ENCODE measurements at places on chromosomes 7 and 10.

DNA sequence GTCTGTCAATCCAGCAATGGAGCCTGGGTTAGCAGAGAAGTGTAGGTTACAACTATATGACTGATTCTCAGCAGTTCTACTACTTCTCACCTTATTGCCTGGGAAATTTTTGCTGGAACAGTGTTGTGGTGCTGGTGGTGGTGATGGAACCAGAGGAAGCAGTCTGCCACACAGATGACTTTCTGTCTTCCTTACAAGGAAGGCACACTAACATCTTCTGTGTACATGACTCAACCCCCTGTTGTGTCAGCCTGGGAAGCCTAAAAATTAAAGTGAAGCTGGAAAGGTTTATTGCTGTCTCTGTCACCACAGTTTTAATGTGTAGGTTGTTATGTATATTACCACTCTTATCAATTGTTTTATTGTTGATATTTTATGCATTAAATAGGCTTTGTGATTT, 40.3 kb downstream of the ANKRD7 start:
- no peak for DNase-seq

- DNase-seq = no peak
Observed at GRCh38 chr10:62456611-62457101, 82.5 kb downstream of the ZNF365 start.

DNA sequence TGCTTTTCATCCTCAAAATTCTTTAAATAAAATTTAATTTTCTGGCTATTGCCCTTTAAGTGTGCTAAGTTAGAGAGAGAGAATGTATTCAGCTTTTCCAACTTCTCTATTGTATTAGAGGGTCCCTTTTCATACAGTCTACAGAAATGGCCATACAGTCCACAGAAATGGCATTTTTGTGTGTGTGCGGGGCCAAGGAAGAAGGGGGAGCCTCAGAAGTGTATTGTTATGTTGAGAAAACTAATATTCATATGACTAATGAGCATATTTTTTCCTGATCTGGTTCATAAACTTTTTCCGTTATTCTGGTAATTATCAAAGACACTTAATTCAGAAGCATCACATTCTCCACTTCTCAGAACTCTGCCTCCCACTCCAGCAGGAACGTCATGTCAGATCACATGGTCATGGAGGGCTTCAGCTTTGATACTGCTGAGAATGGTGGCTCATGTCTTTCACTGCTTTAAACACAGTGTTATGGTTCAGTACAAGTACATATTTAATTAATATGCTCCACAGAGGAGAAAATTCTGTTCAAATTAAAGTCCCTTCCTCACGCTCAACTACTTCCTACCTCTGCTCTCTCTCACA, 37.1 kb downstream of the ELMO1 start:
- no peak for DNase-seq

DNA sequence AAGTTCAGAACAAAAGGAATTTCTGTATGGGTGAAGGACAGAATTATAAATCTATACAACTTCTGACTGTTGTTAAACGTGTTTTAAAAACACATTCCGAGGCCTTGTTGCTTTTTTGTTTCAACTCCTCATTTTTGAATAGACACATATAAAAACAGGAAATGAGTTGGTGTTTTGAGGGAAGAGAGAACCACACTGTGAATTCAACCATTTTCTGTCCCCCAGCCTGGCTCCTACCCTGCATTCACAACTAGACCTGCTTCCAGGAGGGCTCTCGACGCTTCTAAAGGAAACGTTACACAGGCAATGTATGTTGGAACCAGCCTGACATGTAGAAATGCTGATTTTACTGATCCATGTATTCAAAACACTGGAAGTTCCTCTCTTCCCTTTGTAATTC, 76.5 kb downstream of the OR13A1 start:
- DNase-seq = no peak

DNA sequence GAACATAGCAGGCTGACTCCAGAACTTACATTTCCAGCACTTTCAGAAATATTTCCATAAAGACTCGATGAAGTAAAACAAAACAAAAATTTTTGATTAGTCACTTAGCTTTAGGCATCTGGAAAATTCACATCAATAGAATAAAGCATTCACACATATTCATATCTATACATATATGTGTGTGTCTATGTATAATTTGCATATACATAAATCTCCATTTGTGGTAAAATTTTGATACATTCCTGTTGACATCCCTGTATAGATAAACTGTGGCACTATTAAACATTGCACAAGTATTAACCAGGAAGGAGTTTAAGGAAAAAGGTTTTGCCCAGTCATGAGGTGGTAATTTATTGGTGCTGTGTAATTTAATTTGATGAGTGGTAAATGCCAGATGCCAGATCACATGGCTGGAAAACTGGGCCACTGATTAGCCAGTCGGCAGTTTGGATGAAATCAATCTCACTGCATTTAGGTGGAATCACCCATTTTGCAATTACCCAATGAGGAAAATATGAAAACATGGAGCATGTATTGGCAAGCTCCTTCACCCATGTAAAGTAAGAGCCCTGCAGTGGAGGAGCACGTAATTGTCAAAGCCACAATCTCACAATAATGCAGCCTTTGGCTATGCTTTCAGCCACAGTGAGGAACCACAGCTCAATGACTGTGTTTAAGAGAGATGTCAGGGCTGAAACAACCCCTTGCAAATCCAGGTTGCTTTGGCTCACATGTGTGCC, 294.6 kb downstream of the RNLS start:
- DNase-seq = no peak

GRCh38 chr7:2862831-2863361, 18.8 kb upstream of the GNA12 start:
- DNase-seq = no peak

GRCh38 chr7:64869121-64869725, 33.9 kb upstream of the ZNF273 start:
- DNase-seq = no peak

DNA sequence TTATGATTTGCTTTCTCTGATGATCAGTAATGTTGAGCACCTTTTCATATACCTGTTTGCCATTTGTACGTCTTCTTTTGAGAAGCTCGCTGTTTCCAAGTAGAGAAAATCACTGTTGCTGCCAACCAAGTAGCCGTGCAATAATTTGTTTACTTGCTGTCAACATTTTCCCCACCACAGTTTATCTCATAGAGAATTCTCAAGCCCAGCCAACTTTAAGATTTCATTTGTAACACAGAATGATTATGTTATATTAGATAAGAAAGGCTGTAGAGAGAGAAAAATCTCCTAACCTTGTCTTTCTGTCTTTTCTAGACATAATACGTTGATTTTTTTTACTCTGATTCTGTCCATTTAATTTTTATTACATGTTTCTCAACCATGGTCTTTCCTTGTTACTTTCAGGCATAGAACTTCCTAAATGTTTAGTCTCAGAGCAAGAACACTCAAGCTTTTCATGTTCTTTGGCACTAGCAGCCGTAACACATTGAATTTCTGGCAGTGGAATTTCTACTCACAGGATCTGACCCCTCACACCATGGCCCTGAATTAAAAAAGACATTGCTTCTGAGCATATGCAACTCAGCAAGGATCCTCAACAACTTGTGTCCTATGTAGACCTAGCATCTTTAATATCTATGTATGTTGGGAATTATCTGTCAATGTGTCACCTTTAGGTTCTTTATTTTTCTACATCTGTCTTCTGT, 23.1 kb downstream of the RPA3 start:
- DNase-seq = peak; percentile 28

DNA sequence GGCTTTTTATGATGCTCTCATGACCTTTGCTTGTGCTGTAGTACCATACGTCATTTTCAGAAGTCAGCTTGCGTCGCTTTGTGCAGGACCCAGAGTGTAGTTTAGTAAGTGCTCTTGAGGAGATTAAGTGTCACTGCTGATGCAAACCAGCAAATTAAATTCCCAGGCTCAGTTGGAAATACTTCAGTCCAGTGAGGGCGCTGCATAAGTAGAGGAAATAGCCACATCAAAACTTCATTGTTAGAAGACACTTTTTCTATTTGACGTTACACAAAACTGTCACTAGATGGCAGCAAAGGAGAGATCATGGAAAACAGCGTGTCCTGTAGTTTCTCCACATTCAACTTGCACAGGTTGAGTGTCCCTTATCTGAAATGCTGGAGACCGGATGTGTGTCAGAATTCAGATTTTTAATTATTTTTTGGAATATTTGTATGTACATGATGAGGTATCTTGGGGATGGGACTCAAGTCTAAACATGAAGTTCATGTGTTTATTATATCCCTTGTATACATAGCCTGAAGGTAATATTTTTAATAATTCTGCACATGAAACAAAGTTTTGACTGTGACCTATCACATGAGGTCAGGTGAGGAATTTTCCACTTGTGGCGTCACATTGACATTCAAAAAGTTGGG, 7.9 kb downstream of the ZNF22 start:
- peak; percentile 64 for DNase-seq

DNA sequence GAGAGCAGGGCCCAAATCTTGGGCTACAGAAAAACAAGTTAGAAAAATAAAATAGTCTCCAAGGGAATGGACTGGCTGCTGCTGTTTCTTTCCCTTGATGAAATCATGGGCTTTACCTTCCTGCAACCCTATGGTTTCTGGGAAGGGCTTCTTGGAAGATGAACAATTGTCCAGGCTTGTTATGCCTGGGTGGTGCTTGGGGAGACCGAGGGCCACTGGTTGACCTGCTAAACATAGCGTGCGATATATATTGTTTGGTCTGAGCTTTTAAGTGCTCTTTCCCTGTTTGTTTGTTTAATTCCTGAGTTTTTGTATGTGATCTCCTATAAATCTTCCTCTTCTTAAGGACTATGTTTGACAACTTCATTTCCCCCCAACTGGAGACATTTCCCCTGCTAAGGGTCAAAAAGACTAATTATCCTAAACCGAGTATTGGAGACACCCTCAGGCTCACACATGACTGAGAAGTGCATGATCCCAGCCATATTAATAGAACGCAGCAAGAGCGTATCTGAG, 37.9 kb downstream of the SLC25A28 start:
- no peak for DNase-seq

DNA sequence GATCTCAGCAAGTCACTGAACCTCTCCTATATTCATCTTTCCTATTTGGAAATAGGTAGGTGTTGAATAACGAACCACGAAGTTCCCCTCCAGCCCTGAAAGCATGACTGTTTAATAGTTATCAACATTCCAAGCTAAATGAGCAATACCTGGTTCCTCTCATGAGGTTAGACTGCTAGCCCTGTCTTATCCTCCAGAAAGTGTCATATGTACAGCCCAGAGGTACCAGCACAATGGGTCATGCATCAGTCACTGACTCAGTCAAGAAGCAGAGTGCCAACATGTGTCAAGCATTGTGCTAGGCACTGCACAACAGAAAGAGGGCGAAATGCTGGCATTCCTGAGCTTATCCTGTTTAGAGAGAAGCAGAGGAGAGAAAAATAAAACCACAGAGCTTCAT, 70.0 kb downstream of the AMPH start:
- peak; percentile 94 for DNase-seq

GRCh38 chr7:115293628-115294240, 371.8 kb downstream of the MDFIC start:
- DNase-seq = peak; percentile 12

GRCh38 chr7:149261316-149261828, 624 bp upstream of the ZNF783 start:
- DNase-seq = peak; percentile 77

DNA sequence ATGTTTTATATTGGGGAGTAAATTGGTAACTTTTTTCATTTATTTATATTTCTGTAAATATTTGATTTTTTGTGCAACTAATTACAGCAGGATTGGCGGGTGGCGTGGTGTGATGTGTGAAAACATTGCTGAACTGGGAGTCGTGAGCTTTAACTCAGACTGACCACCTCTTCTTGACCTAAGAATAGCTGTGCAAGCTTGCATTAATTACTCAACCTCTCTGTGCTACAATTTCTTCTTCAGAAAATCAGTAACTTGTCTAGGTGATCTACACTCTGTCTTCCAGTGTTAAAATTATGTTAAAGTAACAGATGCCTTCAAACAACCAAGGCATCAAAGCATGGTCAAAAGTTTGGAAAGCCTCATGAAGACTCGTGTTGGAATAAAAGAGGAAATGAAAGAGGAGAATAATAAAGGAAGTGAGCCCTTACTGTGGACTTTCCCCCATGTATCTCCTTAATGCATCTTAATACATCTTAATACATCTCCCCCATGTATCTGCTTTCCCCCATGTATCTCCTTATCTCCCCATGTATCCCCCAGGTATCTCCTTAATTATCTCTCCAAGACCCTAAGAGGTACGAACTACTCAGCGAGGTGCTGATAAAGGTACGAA, 71.2 kb downstream of the SVIL start:
- DNase-seq = no peak

GRCh38 chr10:68501691-68502090, 25.6 kb downstream of the SLC25A16 start:
- no peak for DNase-seq

DNA sequence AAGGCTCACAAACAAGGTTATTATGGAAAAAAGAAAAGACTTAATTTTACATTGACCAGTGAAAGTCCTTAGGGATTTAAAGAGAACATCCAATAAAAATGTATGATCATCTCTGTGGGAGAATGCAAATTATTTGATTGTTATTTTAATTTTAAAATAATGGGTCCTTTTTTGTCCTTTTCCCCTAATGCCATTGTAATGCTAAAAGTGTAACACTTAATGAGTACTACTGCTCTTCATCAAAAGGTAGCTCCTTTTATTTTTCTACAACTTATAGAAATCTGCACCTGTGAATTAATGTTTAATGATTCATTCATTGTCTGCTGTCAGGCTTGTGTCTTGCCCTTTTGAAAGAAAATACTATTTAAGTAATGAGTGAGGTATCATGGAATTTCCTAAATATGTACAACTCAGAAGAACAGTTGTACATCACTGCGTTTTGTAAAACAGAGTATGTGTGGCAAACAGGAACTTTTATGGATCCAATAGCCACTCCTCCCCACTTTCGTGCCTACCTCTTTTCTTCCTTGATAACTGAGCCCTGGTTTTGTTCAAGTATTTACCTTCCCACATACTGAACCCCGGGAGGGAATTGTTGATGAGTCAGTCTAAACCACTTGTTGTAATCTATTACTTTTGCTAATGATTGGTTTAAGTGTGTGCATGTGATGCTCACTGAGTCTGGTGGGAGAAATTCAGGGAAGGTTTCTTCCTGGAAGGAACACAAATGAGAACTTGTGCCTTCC, 19.9 kb upstream of the TRUB1 start:
- DNase-seq = peak; percentile 83

GRCh38 chr10:116663342-116663741, 42.6 kb downstream of the PNLIPRP2 start:
- no peak for DNase-seq

GRCh38 chr10:85946713-85947326, 419.8 kb downstream of the GRID1 start:
- DNase-seq = no peak

- no peak for DNase-seq
Observed at GRCh38 chr10:74206746-74207145, 55.7 kb downstream of the ADK start.

DNA sequence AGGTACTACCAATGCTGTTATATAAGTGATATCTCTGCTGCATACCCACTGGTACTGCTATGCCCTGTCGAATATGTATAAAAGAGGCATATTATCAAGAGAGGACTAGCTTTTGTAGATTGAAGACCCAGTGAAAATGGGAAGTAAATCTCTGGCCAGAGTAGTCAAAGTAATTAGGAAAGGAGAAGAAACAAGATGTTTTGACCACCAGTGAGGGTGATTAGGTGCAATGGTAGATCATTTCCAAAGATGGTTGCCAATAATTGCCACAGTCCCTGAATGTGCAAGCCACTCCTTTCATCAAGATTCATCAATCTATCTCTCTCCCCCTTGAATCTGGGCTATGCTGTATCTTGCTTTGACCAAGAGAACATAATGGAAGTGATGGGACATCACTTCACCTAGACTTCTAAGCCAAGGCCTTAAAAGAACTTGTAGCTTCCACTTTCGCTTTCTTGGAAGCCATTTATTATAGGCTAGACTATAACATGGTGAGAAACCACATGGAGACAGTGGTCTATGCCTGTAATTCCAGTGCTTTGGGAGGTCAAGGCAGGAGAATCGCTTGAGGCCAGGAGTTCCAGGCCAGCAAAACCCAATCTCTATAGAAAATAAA, 52.6 kb upstream of the ST8SIA6 start:
- DNase-seq = no peak

All from NCI-H226 (cell line).